ENCODE measurements at places on chromosomes 2 and 18.

DNA sequence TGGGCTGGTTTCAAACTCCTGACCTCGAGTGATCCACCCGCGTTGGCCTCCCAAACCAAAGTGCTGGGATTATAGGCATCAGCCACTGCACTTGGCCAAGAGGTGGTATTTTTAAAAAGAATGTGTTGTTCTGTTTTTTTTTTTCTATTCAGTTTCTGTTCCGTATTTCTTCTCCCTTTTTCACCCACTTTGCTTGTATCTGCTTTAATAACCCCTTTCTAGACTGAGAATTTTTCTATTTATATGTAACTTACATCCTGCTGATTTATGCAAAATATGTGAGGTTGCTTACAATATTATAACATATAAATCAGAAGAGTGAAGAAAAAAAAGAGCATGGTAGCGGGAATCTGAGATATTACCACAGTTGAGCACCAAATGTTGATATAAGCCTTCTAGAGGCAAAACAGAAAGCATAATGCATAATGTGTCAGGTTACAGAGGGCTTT is 17.2 kb upstream of the LYPD6B start:
- H3K4me3 ChIP-seq: no peak overlapping the region
- H3K36me3 ChIP-seq: no peaks in the 10 kb centered on the region
- peaks cover 11% of the 10 kb centered on the region for H3K27me3 ChIP-seq
- DNase-seq: no peak
- H3K4me1 ChIP-seq: no peaks in the 10 kb centered on the region
- H3K27ac ChIP-seq: no peak overlapping the region

DNA sequence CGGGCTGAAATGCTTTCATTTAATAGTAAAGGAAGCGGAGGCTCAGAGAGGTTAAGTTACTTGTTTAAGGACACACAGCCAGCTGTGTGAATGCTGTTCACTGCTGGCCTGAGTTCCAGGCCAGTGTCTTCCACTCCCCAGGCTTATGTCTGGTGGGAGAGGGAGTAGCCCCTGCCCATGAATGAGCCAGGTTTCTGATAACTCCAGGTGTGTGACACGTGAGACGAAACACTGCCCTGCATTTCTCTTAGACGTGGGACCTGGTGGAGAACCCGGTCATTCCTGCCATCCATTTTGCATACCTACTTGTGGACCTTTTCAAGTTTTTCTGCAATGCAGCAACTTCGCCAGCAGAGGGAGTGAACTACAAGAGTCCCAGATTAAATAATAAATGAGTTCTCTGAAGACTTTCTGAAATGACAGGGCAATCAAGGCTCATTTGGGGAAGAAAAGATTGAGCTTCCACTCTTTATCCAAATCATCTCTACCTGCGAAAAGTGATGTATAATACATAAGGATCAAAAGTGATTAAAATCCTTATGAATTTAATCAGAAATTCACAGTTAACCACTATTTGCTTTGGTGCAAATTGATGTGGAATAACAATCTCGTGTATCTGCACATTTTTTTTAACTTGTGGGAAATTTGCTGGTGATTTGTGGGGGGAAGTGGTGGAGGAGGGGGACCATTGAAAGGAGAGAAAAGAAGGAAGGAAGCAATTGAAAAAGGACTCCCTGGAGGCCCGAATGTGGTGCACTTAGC is 79.4 kb upstream of the ASB18 start:
- H3K36me3 ChIP-seq: no peaks in the 10 kb centered on the region
- H3K4me3 ChIP-seq: no peak overlapping the region
- no peak overlapping the region for H3K27ac ChIP-seq
- no peaks in the 10 kb centered on the region for H3K27me3 ChIP-seq
- no peak for DNase-seq

GRCh38 chr2:84844141-84844540 is 36.7 kb downstream of the TRABD2A start:
- no peak for DNase-seq
- no peaks in the 10 kb centered on the region for H3K4me1 ChIP-seq
- no peak overlapping the region for H3K27ac ChIP-seq
- no peak overlapping the region for H3K4me3 ChIP-seq

GRCh38 chr2:65835975-65836549 is 403.7 kb upstream of the SPRED2 start:
- no peak overlapping the region for H3K27ac ChIP-seq
- no peak for DNase-seq
- no peak overlapping the region for H3K4me3 ChIP-seq
- no peaks in the 10 kb centered on the region for H3K36me3 ChIP-seq
- H3K4me1 ChIP-seq: peaks cover 4% of the 10 kb centered on the region

DNA sequence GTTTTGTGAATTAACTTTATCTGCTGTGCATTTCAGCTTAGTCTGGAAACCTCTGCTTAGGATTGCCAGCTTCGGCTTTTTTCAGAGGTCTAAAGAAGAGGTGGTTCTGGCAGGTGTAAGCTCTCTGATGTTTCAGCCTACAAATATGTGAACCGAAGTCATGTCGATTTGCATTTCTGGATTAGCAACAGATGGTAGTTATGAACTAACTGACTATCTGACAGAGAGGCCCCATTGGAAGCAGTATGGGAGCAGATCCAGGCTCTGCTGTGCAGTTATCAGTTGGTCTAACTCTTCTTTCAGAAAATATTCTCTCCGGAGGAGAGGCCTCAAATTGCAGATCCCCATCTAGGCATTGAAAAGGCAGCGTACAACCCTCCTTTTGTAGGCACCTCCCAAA is 32.7 kb upstream of the SPRED2 start:
- H3K36me3 ChIP-seq: no peaks in the 10 kb centered on the region
- peak overlapping the region; percentile 34 for H3K27ac ChIP-seq
- DNase-seq: no peak
- H3K27me3 ChIP-seq: no peaks in the 10 kb centered on the region
- H3K4me3 ChIP-seq: no peak overlapping the region

Data from left ventricle myocardium inferior (tissue), 1 donor.